ENCODE measurements at places on chromosomes 13 and 19. TPM values are rescaled to one million over a fixed set of nuclear protein-coding genes. Genes with fewer than 3 reads are reported as not detected.
A peak's percentile ranks its signal among the peaks of the same experiment; 100 is the strongest.

- H3K27ac ChIP-seq, result no peak overlapping the region
- no peak overlapping the region for H3K4me3 ChIP-seq
- H3K27me3 ChIP-seq, result no peaks in the 10 kb centered on the region
- peaks cover 19% of the 10 kb centered on the region for H3K36me3 ChIP-seq
- no peaks in the 10 kb centered on the region for H3K4me1 ChIP-seq
- DNase-seq, result no peak
These were observed 19.5 kb upstream of the DCUN1D2 start for GRCh38 chr13:113509989-113510388.

DNA sequence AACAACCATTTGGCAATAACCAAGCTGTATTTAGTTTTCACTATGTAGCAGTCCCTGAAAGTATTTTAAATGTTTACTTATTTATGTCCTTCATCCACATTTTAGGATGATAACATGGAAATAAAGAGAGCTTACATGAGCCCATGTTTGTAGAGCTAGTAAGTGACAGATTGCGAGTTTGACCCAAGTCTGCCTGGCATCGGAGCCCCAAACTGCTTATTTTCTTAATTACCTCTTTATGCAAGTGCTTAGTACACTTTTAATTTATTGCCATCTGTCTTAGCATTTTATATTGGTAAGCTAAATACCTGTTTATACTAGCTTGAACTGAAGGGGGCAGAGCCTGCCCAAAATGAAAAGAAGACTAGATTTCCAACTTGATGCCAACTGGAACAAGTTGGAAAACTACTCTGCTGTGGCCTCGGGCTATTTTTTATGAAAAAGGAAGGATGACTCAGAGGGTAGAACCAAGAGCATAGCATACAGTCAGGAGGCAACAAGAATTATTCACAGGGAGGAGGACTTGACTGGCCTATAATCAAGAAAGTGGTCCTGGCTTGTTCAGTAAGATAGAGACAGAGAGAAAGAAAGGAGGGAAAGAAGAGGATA is 150.2 kb downstream of the NDFIP2 start:
- H3K27me3 ChIP-seq, result peaks cover 5% of the 10 kb centered on the region
- DNase-seq, result peak; percentile 94
- no peaks in the 10 kb centered on the region for H3K36me3 ChIP-seq
- H3K4me3 ChIP-seq, result no peak overlapping the region
- no peak overlapping the region for H3K27ac ChIP-seq

GRCh38 chr19:39595950-39596349 is 6.4 kb upstream of the LGALS13 start:
- no peak for DNase-seq
- no peak overlapping the region for H3K27ac ChIP-seq
- no peaks in the 10 kb centered on the region for H3K4me1 ChIP-seq
- H3K36me3 ChIP-seq, result no peaks in the 10 kb centered on the region

Gene CEACAM1
- not detected for total RNA-seq

Gene GJB6
- total RNA-seq, result not detected

GRCh38 chr19:15374796-15375440 is 4.7 kb downstream of the AKAP8 start:
- peaks cover 23% of the 10 kb centered on the region for H3K36me3 ChIP-seq
- no peak overlapping the region for H3K27ac ChIP-seq
- peaks cover 10% of the 10 kb centered on the region for H3K4me1 ChIP-seq

Gene SIGLEC5
- total RNA-seq, result not detected

- DNase-seq, result no peak
- no peak overlapping the region for H3K4me3 ChIP-seq
- H3K36me3 ChIP-seq, result peaks cover 26% of the 10 kb centered on the region
These were observed 112.6 kb downstream of the STARD13 start for GRCh38 chr13:33172911-33173310.

DNA sequence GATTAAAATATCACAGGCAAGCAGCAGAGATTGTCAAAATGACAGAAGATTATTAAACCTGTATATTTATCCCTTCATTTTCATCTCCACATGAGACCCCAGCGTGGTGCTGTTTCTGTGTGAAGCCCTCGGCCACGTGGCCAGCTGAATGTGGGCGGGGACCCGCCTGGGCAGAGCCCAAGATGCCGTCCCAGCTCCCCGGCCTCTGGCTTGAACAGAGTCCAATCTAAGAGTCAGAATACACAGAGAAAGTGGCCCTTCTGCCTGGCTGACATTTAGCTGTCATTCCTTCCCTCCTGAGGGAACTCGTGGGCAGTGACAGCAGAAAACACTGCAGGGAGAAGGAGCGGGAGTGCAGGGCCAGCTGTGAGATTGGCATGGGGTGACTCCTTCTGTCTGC is 34.9 kb upstream of the UQCRFS1 start:
- no peak overlapping the region for H3K27ac ChIP-seq
- H3K27me3 ChIP-seq, result peaks cover 4% of the 10 kb centered on the region
- peak; percentile 10 for DNase-seq

GRCh38 chr13:82817133-82817532 is 1065.1 kb downstream of the SLITRK1 start:
- DNase-seq, result no peak
- no peaks in the 10 kb centered on the region for H3K4me1 ChIP-seq
- no peak overlapping the region for H3K27ac ChIP-seq
- H3K27me3 ChIP-seq, result no peaks in the 10 kb centered on the region

DNA sequence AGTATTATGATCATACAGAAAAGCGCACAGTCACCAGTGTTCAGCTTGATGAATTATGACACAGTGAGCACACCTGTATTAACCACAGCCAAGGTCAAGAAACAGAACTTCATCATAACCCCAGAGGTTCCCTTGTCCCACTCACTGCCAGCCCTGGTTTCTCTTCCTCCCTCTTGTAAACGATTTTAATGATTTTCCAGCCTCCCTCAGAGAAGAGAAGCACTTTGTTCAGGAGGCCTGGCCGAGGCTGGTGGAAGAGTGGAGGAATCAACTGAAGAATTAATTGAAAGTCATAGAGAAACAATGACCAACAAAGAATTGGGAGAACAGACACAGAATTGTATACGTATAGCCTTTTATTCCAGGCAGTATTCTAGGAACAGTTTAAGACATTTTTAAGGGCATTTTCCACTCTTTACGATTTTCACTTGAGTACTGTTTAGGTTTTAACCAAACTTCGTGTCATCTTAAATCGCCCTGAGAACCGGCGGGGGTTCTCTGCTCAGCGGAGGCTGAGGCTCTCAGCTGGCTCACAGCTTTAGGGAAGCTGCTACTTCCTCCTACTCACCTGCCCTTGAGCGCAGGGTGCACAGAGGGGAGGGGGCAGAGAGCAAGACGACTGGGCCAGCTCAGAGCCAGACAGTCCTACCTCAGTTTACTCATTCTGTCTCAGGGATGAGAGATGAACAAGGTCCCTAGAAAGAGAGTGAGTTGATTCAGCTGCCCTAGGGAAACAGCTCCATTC is 108.6 kb downstream of the AKAP11 start:
- H3K36me3 ChIP-seq, result no peaks in the 10 kb centered on the region
- no peaks in the 10 kb centered on the region for H3K4me1 ChIP-seq
- no peaks in the 10 kb centered on the region for H3K27me3 ChIP-seq

- no peaks in the 10 kb centered on the region for H3K36me3 ChIP-seq
- no peak for DNase-seq
These were observed 428.5 kb downstream of the SPRY2 start for GRCh38 chr13:79912403-79912802.

Gene ZNF227
- 16.1 TPM for total RNA-seq

DNA sequence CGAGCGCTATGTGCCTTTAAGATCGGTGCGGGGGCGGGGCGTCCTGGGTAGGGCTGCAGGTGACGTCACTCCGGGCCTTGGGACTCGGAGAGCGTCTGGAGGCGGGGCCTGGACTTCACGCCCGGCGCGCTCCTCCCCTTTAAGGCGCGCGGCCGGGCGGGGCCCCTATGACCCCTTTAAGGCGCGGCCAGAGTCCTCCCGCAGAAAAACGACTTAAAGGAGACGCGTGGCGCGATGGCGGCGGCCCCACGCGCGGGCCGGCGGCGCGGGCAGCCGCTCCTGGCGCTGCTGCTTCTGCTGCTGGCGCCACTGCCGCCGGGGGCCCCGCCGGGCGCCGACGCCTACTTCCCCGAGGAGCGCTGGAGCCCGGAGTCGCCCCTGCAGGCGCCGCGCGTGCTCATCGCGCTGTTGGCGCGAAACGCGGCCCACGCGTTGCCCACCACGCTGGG is at the start of gene COLGALT1:
Gene COLGALT1, plus strand, starts transcription at position 170 of the 449 bp plus-strand sequence. Its CDS starts 65 bp downstream, at position 235.
- H3K4me1 ChIP-seq, result peaks cover 25% of the 10 kb centered on the region
- H3K36me3 ChIP-seq, result no peaks in the 10 kb centered on the region
- peak within 1 kb of the TSS; percentile 85 for H3K4me3 ChIP-seq

DNA sequence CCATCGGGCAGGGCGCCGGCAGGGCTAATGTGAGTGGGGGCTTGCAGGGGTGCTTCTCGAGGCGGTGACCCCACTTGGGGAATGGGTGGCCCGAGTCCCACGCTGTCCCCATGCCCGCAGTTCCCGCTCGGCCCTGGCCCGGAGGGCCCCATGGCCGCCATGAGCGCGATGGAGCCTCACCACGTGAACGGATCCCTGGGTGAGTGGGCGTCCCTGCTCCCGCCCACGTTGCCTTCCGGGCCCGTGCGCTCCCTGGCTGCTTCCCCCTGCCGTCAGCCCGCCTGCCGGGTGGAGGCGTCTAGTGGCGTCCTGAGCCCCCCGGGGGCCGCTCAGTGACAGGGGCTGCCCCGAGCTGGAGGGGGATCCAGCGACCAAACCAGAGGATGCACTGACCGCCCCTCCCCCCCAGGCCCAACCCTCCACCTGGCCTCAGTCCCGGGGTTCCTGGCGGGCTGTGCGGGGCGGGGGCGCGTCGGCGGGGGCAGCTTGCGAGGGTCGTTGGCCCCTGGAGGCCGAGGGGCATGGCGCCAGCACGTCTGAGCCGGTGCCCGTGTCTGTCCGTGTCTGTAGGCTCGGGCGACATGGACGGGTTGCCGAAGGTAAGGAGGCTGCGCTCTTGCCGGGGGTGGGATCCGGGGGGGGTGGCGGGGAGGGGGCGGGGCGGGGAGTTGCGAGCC is 4.8 kb downstream of the ISYNA1 start:
- no peak overlapping the region for H3K4me3 ChIP-seq
- no peaks in the 10 kb centered on the region for H3K27me3 ChIP-seq
- H3K36me3 ChIP-seq, result no peaks in the 10 kb centered on the region
- DNase-seq, result peak; percentile 20

DNA sequence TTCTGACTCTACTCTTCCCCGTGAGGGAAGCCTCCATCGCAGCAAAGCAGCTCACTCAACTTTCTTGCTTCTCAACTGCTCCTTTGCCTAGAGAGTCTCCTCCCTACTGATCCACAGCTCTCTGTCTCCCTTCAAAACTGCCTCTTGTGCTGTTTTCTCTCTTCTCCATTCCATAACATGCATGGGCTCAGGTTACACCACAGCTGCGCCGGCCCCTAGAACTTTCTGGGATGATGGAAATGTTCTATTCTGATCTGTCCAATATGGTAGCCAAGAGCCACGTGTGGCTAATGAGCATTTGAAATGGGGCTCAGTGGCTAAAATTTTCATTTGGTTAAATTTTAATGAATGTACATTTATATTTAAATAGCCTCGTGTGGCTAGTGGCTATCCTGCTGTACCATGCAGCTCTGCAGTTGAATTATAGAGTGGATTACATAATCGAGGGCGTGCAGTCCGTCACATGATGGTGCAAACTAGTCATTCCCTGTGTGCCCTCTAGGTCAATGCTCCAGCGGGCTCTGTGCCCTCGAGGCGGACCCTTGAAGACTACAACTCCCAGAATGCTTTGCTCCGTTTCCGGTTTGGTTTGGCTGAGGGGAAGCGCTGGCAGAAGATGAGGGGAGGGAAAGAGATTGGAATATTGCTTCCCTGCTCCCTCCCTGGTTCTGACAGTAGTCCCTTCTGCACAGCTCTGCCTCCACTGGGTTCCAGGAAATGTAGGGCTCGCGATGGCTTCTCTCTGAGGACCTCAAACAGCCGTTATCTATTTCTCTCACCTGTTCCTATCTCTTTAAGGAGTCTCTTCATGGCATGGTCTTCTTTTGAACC is 109.8 kb downstream of the CACNA1A start:
- H3K4me3 ChIP-seq, result no peak overlapping the region
- H3K36me3 ChIP-seq, result no peaks in the 10 kb centered on the region
- H3K27me3 ChIP-seq, result no peaks in the 10 kb centered on the region
- H3K4me1 ChIP-seq, result peaks cover 23% of the 10 kb centered on the region
- H3K27ac ChIP-seq, result no peak overlapping the region

Gene PIBF1
- 15.2 TPM for total RNA-seq

- H3K27me3 ChIP-seq, result no peaks in the 10 kb centered on the region
- peaks cover 25% of the 10 kb centered on the region for H3K4me1 ChIP-seq
- peak; percentile 66 for DNase-seq
- H3K27ac ChIP-seq, result peak overlapping the region; percentile 51
These were observed 82.9 kb upstream of the POSTN start for GRCh38 chr13:37681281-37682032.

DNA sequence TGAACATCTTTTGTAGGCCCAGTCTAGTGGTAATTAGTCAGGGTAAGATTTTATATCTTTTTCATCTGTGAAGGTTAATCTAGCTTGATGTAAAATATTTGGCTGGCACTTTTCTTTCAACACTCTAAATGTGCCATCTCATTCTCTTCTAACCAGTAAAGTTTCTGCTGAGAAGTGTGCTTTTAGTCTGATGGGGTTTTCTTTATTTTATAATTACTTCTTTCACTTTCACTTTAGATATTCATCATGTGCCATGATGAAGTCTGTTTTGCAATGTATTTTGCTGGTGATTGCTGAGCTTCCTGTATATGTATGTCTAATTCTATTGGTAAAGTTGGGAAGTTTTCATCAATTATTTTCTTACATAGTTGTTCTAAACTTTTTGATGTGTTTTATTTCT is 31.9 kb downstream of the ZNF726 start:
- no peak overlapping the region for H3K27ac ChIP-seq
- DNase-seq, result no peak
- no peaks in the 10 kb centered on the region for H3K27me3 ChIP-seq
- no peaks in the 10 kb centered on the region for H3K4me1 ChIP-seq
- H3K36me3 ChIP-seq, result no peaks in the 10 kb centered on the region

GRCh38 chr13:43307921-43308433 is 284.6 kb downstream of the DNAJC15 start:
- H3K36me3 ChIP-seq, result no peaks in the 10 kb centered on the region
- DNase-seq, result peak; percentile 81
- no peak overlapping the region for H3K4me3 ChIP-seq
- H3K27ac ChIP-seq, result no peak overlapping the region
- H3K27me3 ChIP-seq, result no peaks in the 10 kb centered on the region
